ENCODE measurements at places on chromosomes 1 and 21.

DNA sequence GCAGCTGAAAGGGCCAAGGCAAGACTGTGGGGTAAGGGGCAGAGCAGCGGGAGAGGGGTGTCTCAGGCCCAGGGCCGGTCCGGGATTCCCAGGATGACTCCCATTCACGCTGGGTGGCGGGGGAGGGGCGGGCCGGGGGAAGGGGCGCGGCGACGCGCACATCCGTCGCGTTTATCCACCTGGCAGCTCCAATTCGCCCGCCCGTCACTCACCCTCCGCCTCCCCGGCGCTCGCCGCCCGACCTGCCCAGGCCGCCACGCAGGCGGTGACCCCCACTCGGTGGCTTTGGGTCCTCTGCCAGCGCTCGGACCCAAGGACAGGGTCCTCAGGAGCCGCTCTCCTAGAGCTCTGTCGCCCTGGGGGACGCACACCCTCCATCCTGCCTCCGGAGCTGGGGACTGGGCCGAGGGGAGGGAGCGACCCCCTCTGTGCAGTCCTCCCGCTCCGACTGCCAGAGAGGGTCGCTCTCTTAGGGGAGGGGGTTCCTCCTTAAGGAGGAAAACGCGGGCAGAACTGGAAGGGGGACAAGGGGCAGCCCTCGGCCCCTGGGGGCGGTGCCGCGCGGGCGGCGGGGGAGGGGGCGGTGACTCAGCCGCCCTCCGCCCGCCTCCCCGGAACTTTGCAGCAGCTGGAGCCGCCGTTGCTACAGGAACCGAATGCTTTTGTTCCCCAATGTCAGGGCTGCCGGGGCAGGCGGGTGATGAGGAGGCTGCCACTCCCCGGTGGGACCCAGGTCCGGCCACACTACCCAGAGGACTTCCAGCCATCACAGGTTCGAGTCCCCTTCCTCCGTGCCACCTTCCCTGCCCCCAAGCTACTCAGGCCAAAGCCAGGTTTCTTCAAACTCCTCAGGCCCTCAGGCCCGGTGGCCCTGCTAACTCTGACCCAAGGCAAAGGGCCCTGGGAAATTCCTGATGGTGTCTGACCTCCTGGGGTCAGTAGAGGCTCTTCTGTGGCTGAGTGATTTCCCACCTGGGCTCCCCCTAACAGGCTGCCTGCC, 3.4 kb downstream of the ADGRB2 start:
- DNase-seq, result peak; percentile 93

GRCh38 chr1:95364546-95364945, 130.5 kb downstream of the RWDD3 start:
- DNase-seq, result no peak

DNA sequence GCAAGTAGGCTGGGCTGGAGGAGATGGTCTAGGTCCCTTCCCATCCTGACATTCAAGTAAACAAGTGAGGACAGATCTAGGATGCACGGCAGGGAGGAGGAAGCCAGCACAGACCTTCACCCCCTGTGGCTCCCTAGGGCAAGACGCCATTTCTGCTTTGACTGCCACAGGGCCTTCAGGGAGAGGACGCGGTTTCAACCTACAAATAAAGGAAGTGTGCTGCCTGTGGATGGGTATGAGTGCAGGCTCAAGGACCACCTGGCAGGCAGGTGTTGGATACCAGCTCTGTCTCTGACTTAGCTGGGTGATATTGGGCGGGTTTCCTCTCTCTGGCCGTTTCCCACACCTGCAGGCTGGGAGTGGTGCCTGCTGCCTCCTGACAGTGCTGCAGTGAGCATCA, 16.2 kb downstream of the SLC2A1 start:
- no peak for DNase-seq

- DNase-seq, result no peak
These were observed 290.3 kb downstream of the PTPRC start for GRCh38 chr1:198929111-198929604.

GRCh38 chr1:195568389-195568788, 1039.9 kb downstream of the KCNT2 start:
- no peak for DNase-seq

DNA sequence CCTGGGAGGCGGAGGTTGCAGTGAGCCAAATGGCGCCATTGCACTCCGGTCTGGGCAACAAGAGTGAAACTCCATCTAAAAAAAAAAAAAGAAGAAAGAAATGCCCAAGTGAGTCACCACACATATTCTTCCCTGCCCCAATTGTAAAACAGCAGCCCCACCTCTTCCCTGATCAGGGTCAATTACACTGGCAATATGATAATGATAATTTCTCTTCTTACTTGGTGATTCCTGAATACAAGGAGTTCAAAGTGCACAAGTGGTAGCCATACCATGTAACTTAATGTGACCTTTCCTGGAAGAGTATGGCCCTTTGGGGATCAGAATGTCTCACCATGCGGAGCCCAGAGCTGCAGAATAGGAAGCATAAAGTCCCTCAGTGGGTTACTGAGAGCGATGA, 11.8 kb upstream of the CGN start:
- no peak for DNase-seq

- no peak for DNase-seq
These were observed 68.7 kb upstream of the C1orf105 start for GRCh38 chr1:172351754-172352161.

DNA sequence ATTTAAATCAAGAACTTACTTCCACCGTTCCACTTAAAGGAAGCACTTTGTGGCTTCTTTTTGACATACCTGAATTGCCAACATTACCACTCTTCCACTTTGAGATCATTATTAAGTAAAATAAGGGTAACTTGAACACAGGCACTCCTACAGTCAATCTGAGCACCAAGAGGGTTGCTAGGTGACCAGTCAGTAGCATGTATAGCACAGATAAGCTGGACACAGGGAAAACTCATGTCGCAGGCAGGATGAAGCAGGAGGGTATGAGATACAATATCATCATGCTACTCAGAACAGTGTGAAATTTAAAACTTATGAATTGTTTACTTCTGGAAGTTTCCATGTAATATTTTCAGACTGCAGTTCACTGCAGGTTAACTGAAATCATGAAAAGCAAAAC, 47.0 kb upstream of the RAP1GAP start:
- DNase-seq, result no peak

DNA sequence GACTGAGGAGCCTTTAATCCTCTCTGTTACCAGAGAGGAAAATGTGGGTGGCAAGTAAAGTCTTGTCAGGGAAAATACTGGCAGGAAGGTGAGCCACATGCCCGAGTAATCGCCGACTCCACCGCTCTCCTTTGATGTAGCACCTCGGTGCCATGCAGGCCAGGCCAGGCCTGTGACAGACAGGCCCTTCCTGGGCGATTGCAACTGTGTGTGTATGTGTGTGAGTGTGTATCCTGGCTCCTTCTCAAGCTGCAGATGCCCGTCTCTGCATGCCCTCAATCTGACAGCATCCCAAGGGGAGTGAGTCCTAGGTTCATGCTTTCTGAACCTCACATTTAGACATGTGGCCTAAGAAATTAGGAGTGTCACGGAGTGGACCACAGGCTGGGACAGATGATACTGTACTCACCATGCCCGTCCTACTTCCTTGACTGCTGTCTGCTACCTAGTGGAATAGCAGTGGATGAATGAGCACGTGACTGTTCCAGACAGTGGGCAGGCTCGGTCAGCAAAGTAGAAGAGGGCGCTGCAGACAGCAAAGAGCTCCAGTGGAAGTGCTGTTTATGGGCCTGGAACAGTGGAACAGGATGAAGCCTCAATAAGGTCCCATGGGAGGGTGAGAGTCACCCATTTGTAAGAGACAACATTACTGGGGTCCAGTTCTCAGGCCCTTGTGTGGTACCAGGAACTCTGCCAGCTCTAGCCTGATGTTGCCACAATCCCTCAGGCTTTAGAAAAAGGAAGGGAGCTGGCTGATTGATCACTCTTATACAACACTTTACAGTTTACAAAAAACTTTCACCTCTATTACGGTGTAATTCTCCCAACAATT, 25.3 kb downstream of the SERTAD4 start:
- no peak for DNase-seq

GRCh38 chr1:164101802-164102201, 457.2 kb upstream of the PBX1 start:
- DNase-seq, result no peak

- no peak for DNase-seq
These were observed 39.8 kb upstream of the HSD3B1 start for GRCh38 chr1:119467219-119467618.

DNA sequence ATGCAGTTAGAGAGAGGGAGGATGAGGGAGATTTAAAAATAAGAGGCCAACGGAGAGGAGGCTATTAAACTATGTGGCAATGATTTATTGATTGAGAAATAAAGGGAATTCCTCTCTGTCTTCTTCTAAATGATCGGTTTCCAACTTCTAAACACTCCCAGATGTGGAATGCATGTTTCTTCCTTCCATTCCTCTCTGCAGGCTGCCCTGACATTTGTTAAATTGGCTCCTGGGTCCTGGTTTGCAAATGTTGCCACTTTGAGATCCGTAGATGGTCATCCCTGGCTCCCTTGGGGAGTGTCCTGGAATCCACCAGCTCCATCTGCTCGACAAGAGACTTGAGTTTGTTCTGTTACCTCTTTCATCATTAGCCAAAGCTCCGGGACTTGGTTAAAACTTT, 10.3 kb upstream of the C1orf198 start:
- DNase-seq, result peak; percentile 57

- DNase-seq, result no peak
These were observed 53.5 kb upstream of the CD34 start for GRCh38 chr1:207964195-207964966.

GRCh38 chr1:17215545-17215890, 10.6 kb downstream of the PADI1 start:
- peak; percentile 35 for DNase-seq
